Suprapubic skin (tissue), 4 donors: ENCODE measurements at places on chromosomes 12 and 14.

DNA sequence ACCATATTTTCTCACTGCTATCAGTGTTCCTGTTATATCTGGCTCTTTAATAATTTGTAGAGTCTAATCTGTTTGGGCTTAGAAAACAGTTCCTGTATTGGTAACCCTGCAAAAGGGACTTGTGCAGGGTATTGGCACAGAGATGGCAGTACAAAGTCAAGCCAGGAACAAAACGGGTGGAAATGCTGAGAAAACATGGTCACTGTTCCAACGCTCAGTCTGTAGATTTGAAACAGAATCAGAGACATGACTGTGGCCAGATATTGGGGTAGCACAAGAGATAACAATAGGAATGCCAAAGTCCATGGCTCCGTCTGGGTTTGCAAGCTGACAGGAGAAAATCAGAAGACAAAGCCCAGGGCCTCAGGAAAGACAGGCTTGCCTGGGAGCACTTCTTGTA lies 290.7 kb upstream of the PDE3A start:
- no peak for DNase-seq
- no peak overlapping the region for H3K4me3 ChIP-seq
- H3K4me1 ChIP-seq, result no peaks in the 10 kb centered on the region
- no peak overlapping the region for H3K27ac ChIP-seq
- no peaks in the 10 kb centered on the region for H3K36me3 ChIP-seq

- no peak overlapping the region for H3K27ac ChIP-seq
- no peak overlapping the region for H3K4me3 ChIP-seq
- peaks cover 50% of the 10 kb centered on the region for H3K4me1 ChIP-seq
- H3K36me3 ChIP-seq, result no peaks in the 10 kb centered on the region
- no peak for DNase-seq
Measured at GRCh38 chr12:13046964-13047363, 2.8 kb downstream of the FAM234B start.

- H3K27ac ChIP-seq, result no peak overlapping the region
- H3K4me1 ChIP-seq, result no peaks in the 10 kb centered on the region
- H3K36me3 ChIP-seq, result no peaks in the 10 kb centered on the region
- H3K27me3 ChIP-seq, result no peaks in the 10 kb centered on the region
Measured at GRCh38 chr12:100646896-100647295, 73.4 kb downstream of the GAS2L3 start.

- DNase-seq, result no peak
- no peak overlapping the region for H3K4me3 ChIP-seq
- H3K27me3 ChIP-seq, result no peaks in the 10 kb centered on the region
- peaks cover 3% of the 10 kb centered on the region for H3K4me1 ChIP-seq
Measured at GRCh38 chr12:93102312-93102711, 173.2 kb upstream of the EEA1 start.

DNA sequence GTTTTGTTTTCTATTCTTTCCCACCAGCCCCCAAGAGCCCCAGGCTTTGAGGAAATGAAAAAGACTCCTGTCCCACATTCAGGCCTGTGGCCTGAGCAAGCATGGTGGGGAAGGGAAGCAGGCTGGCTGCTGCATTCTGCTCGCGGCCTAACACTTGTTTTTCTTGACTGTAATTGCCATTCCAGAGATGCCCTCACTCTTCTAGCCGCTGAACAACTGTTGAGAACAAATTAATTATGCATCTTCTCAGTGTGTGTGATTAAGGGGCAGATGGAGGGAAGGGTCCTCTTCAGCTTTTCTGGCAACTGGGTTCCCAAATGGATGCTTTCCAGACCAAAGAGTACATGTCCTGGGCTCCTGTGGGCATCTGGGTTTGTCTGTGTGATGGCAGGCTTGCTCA lies 43.3 kb downstream of the ADCK1 start:
- H3K27ac ChIP-seq, result no peak overlapping the region
- no peaks in the 10 kb centered on the region for H3K27me3 ChIP-seq
- no peaks in the 10 kb centered on the region for H3K4me1 ChIP-seq
- H3K4me3 ChIP-seq, result no peak overlapping the region

- H3K27ac ChIP-seq, result no peak overlapping the region
- H3K4me1 ChIP-seq, result no peaks in the 10 kb centered on the region
- no peaks in the 10 kb centered on the region for H3K36me3 ChIP-seq
- DNase-seq, result no peak
Measured at GRCh38 chr14:59419303-59419702, 45.9 kb downstream of the GPR135 start.

- DNase-seq, result no peak
- no peak overlapping the region for H3K4me3 ChIP-seq
- no peaks in the 10 kb centered on the region for H3K4me1 ChIP-seq
Measured at GRCh38 chr14:38496092-38496491, 240.2 kb upstream of the CLEC14A start.

- no peaks in the 10 kb centered on the region for H3K4me1 ChIP-seq
- peaks cover 64% of the 10 kb centered on the region for H3K36me3 ChIP-seq
- no peak overlapping the region for H3K27ac ChIP-seq
- no peak for DNase-seq
Measured at GRCh38 chr12:116015525-116015924, 262.0 kb downstream of the MED13L start.
